SHP77 (cell line): ENCODE measurements at places on chromosomes 16 and 17.

DNA sequence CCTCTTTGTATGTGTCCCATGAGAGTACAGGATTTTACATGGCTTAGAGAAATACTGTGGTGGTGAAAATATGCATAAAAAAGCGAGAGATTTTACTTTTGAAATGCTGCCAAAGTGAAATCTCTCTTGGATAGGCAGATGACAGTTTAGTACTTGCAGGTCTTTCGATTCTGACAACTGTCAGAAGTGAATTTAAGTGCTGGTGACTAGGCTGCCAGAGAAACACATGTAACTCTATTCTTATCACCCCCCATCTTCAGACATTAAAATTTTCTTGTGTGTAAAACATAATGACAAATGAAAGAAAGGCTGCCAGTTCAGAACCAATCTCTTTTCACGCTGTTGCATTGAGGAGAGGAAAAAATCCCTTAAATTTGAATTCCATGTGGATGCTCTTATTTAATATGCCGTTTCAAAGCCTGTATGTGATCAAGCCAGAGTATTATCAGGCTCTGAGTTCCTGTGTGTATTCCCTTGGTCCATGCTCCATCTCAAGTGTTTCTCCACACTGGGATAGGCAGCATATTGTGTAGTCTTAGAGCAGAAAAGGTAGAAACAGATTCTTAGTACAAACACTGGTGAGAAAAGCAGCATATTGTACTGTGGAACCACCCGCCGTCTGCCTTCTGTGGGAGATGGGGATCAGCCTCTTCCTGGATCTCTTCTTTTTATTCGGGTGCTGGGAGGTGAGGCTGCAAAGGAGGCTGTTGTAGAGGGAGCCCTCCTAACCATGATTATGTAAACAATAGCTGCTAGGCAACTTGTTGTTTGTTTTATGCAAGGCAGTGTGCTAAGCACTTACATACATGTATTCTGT, 291.3 kb downstream of the WWOX start:
- DNase-seq, result no peak

DNA sequence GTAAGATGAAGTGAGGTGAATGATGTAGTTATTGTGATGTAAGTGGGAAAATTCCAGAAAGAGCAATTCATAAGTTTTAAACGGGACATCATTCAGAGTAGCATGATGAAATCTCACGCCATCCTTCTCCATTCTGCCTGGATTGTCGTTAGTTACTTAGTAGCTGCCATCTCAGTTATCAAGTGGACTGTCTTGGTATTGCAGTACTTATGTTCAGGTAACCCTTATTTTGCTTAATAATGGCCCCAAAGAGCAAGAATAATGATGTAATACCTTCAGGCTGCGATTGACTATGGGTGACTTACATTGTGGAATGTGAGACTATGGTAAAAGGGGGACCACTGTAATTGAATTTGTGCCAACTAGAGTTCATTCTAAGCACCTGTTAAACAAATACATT, 234.1 kb upstream of the TOM1L1 start:
- DNase-seq, result no peak

DNA sequence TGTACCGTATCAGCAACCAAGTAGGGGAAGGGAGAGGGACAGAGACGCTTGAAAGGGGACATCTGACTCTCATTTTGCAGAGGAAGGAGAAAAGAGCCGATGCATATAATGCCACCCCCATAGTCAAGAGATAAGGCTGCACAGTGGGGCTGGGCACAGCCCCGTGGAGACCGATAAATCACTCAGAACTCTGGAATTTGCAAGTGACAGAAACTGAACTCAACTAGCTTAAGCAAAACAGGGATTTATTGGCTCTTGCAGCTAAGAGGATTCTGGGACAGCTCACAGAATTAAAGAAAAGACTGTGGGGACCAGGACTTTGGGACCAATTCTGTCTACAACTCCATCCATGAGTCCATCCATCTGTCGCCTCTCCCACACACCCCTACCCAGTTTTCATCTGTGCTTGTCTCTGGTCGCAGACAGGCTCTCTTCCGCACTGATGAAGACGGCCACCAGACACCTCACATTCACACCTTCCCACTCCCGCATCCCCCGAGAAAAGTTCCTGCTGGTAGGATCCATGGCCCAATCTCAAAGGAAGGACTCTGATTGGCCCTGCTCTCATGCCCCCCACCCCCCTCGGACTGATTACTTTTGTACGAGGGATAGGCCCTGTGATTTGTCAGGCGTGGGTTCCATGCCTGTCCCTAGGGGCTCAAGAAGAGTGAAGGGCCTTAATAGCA, 105.9 kb upstream of the RPL38 start:
- DNase-seq, result no peak

DNA sequence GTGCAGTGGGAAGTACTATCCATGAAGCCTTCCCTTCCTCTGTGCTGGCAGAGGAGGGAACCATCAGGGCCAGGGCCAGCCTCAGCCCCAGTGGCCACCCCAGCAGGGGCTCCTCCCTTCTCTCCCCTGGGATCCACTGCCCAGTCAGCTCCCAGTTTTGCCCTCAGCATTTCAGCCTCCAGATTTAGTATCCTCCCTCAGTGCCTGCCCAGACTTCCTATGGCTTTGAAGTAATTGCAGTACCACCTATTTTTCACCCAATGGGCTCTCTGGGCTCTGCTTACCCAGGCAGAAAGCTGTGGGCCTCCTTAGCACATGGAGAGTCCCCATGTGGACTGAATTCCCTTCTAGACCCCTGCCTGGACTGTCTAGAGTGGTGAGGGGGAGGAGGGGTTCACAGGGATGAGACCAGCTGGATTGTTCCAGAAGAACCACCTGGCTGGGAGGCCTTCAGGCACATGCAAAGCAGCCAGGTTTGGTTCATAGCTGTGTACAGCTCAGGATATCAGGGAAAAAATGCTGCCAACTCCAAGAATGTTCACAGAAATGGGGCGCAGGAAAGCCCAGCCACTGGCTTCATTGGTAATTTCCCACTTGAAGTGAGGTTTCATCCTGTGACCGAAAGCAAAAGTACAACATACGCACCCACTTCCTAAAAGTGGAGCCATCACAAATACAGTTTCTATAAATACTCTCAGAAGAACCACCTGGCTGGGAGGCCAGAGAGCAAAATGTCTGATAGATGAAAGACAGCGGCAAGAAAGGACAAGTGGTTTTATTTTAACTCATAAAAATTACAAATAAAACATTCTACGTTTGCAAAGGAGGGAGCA, 15.2 kb upstream of the HERPUD1 start:
- DNase-seq, result no peak

DNA sequence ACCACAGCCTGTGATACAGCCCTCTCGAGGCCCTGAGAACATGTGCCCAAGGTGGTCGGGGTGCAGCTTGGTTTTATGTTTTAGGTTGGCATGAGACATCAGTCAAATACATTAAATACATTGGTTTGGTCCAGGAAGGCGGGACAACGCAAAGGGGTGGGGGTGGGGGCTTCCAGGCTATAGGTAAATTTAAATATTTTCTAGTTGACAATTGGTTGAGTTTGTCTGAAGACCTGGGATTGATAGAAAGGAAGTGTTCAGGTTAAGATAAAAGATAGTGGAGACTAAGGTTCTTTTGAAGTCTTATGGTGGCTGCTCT, 1.2 kb upstream of the ZKSCAN2 start:
- DNase-seq, result no peak

DNA sequence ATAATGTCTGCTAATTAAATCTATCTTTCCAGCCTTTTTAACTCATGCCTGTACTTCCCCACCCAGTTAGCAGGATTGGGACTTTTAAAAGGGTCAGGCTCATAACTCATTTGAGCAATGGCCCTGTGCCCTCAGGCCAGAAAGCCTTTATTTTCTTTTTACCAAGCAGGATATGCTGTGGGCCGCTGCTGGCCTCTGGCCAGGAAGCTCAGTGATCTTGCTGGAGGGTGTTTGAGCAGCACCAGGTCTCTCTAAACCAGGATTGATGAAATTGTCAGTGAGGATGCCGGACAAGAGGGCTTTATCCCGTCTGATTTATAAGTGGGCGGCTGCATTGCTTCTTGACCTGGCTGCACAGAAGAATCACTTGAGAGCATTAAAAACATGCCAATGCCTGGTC, 187.8 kb downstream of the RAB11FIP4 start:
- DNase-seq, result peak; percentile 46

GRCh38 chr17:21286066-21286770, 1.7 kb downstream of the MAP2K3 start:
- peak; percentile 91 for DNase-seq

DNA sequence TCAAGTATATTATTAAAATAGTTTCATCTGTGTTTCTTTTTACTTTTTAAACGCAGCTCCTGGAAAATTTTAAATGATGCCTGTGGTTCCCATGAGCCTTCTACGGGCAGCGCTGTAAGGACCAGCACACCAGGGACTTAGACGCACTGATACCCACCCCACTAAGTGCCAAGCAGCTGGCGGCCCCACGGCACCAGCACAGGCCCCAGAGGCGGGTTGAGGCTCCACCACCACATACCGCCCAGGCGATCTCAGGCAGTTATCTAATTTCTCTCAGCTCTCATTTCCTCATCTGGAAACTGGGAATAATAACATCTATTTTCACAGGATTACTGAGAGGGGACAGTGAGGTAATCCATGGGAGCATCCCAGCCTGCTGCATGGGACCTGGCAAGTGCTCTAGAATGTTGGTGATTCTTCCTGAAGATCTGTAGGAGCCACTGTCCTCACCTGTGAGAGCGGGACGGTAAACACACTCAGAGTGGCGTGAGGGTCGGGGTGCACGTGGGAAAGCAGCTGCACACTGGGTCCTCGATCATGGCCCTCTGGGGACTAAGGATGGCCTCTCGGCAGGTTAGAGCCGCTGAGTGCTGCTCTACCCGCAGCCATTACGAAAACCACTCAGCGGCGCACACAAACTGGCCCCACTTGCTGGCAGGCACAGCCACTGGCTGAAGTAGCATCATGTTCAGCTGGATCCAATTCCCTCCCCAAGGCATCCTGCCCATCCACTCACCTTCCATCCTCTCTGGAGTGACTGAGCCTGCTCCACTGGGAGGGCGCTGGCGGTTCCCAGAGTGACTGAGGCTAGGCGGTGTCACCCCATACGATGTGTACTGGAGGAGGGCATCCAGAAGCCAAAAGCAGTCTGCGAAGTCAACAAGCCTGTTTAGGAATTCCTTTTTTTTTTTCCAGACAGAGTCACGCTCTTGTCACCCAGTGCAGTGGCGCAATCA, 17.6 kb upstream of the SLC38A8 start:
- no peak for DNase-seq

GRCh38 chr17:60333628-60334031, 58.3 kb downstream of the USP32 start:
- no peak for DNase-seq

GRCh38 chr16:88680554-88681083, 5.7 kb downstream of the SNAI3 start:
- no peak for DNase-seq

DNA sequence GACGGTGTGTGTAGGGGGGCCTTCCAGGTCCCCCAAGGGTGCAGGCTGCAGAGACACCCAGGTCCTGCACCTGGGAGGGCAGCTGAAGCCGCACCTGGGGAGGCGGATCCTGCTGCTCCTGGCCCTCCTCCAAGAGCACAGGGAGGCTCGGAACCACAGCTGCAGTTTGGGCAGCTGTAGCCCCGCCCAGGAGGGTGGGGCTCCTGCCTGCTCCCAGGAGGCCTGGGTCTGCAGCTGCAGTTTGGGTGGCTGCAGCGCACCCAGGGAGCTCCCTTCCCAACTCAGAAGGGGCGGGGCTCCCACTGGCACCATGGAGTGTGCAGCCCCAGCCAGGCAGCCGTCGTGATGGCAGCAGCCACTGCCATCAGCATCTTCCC, 69.4 kb upstream of the NKD1 start:
- DNase-seq, result peak; percentile 91

DNA sequence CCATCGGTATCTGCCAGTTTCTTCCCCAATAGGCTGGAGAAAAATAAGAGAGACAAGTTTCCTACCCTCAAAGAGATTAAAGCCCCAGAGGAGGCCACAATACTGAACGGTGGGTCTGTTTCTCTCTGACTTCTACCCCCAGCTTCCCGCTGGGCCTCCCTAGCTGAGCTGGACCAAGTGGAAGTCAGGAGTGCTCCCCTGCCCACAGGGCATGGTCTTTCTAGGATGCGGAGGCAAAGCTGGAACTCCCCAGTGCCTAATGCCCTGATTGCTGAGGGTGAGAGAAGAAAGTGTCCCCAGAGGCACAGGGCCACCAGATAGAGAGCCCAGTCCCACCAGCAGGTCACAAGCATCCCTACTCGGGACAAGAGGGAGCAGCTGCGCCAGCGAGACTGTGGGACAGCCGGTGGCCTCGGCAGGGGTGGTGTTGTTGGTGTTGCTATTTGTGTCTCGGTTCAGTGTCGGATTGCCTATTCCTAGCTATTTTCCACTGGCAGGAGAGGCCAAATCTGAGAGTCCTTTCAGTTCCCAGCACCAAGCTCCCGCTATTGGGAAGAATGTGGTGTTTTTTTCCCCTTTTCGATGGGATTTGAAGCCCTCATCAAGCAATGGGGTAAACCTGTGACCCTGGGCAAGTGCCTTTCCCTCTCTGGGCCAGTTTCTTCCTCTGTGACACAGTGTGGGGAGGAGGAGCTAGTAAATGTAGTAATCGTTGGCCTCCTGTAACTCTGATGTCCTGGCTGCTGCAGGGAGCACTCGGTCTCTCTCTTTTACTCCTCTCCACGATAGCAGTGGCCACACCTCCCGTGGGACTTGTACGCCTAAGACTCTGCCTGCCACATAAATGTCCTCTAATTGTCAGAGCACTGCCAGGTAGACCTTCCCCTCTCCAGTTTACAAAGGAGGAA, 22.5 kb upstream of the TBX2 start:
- no peak for DNase-seq

- DNase-seq, result no peak
Measured at GRCh38 chr16:84897911-84898377, 78.2 kb downstream of the CRISPLD2 start.

- no peak for DNase-seq
Measured at GRCh38 chr16:13902677-13903076, 17.3 kb upstream of the ERCC4 start.

GRCh38 chr17:82212331-82213250, at the start of gene CCDC57:
TSS of gene CCDC57 (minus strand) at chr17:82212842. CDS start at chr17:82201944, 10,898 bp downstream.
- peak; percentile 78 for DNase-seq

GRCh38 chr17:28038802-28039201, 3.7 kb upstream of the NLK start:
- no peak for DNase-seq

GRCh38 chr17:82849076-82849945, 9.5 kb upstream of the ZNF750 start:
- DNase-seq, result no peak

DNA sequence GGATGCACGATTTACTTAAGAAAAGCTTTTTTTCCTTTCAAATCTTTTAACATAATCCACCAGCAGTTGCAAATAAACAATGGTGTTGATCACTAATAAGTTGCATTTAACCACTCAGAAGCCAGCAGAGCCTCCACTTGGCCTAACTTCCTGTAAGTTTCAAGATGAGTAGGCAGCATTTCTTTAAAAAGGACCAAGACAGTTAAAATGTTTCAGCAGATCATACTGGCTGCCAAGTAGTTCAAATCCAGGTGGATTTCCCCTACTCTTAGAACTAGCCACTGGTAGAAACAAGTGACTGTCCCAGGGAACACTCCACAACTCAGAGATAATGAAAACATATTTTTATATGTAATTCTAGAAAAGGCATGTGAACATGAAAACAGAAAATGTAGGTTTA, 17.0 kb upstream of the RFFL start:
- DNase-seq, result no peak
